ENCODE measurements at places on chromosomes 4 and X.
A peak's percentile ranks its signal among the peaks of the same experiment; 100 is the strongest.

DNA sequence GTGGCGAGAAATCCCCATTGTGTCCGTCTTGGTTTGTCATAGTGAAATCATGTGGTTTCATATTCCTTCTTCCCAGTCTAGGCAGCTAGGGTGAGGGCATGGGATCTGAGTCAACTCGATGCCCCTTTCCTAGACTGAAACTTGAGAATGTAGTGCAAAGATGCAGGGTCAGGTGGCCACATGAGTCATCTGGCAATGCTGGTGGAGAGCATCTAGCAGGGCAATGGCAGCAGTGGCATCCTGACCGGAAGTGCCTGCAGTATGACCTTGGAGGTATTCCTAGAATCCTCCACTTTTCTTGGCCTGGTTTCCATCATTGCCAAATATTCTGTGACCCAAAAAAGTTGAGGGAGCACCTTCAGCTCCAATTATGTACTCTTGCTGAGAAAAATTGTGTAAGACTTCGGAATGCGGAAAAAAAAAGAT is 39.1 kb upstream of the TMEM184C start:
- DNase-seq, result peak; percentile 44

DNA sequence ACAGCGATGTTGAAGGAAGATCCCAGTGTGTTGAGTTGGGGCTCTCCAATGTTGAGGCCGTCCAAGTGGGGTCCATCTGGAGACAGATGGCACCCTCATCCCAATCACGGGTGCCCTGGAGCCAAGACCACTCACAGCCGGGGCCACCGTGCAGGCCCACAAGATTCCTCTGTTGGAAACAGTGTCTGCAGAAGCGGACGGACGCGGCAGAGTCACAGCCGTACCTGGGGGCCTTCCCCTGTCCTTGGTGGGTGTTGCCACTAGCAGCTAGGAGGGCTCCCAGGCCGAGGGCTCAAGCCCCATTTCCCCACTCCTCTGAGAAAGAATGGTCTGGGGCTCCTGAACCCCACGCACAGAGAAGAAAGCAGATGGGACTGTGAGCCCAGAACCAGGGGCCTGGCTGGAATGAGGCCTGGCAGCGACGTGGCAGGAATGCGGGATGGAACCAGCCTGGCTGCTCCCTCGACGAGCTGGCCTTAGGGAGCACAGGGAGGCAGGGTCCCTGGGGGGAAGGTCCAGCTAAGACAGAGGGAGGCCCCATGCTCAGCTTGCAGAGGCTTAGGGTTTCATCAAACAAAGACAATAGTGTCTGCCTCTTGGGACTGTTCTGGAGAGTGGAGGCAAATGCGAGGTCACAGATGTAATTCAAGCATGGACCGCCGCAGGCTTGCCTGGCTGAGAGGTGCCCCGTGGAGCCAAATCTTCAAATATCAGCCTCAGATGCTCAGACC is 228.9 kb downstream of the AFAP1 start:
- no peak for DNase-seq

GRCh38 chr4:8192748-8193738 is 6.0 kb upstream of the SH3TC1 start:
- DNase-seq, result peak; percentile 42

DNA sequence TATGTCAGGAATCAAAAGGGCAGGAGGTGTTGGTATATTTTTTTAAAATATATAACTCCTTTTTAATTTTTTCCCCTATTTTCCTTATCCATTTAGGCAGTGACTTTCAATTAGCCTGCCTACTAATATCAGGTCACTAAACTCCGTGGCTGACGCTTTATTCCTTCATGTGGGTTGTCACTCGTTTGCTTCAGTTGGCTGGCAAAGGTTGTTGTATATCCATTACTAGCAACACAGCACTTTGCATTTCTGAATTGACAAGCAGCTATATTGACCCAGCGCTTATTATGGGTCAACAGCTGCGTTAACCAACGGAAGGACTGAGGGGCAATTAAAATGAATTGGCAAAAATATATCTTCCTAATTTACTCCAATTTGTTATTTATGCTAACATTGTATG is 87.7 kb downstream of the ARX start:
- DNase-seq, result no peak

DNA sequence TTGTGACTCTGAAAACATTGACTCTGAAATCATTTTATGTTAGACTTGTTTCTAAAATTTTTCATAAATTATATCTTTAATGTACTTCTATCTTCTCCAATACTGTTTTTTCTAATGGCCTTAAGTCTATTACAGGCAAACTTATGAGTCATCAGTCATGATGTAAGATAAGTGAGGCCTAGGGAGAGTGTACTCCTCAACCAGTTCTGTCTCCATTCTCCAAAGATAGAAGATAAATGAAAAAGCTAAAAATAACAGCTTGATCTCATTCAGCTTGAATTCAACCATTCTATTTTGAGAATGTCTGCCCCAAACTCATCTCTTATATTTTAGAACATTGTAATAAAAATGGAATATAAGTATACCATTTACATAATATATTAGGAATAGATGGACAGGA is 34.5 kb downstream of the STBD1 start:
- DNase-seq, result peak; percentile 63

GRCh38 chr4:149910604-149911350 is 95.1 kb upstream of the IQCM start:
- no peak for DNase-seq

GRCh38 chr4:127229855-127230608 is 402.7 kb upstream of the INTU start:
- no peak for DNase-seq

DNA sequence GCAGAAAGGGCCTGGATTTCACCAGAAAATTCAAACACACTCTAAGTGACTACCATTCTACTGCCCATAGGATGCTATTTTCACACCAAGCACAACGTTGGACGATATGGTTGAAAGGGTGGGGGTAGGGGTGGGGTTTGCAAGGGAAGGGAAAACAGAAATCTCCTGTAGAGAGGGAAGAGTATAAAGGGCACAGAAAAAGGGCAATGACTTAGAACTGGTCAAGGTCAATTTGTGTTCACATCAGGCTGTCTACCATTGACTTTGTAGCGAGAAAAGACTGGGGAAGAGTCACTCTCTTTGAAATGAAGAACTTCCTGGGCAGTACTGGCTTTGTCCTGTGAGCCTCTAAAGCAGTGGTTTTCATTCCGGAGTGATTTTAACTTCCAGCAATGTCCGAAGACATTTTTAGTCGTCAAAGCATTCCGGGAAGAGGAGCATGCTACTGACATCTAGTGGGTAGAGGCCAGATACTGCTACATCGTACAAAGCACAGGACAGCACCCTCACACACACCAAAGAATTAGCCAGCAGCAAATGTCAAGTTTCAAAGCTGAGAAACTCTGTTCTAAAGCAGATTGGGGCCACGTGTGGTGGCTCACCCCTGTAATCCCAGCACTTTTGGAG is 48.4 kb upstream of the SLC7A3 start:
- DNase-seq, result peak; percentile 36

- no peak for DNase-seq
These were observed 1044.0 kb downstream of the CCSER1 start for GRCh38 chr4:91171217-91171616.

DNA sequence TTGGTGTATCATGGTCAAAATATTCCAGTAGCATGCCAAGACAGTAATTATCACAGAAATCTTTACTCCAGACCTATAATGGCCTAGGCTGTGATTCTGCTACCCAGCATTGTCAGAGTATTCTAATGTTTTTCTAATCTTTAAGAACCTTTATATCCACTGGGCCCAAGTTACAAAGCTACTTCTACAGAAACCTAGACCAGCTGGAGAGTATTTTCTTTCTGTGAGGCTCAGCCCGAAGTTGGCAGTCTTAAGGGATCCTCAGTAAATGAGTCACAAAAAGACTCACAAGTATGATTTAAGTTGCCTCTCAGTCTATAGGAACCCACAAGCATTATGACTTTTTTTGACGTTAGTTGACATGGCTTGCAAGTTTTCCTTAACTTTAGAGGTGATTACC is 638.5 kb upstream of the FAM241A start:
- no peak for DNase-seq

- DNase-seq, result no peak
These were observed 192.2 kb downstream of the CPEB2 start for GRCh38 chr4:15194520-15194919.

- no peak for DNase-seq
These were observed 18.9 kb upstream of the SMIM10 start for GRCh38 chrX:134971926-134972325.

DNA sequence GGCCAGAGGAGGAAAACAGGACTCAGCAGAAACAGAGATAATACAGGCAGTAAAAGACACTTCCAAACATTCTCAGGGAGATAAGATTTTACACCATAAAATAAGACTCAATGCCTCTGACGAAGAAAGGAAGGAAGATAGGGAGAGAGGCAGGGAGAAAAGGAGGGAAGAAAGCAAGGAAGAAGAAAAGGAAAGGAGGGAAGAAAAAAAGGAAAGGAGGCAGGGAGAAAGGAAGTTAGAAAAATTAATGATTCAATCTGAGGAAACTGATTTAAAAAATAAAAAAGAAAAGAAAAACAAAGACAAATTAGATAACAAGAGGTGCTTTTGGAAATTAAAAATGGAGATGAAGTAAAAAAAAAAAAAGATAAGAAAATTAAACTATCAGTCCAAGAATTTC is 72.1 kb downstream of the PDS5A start:
- DNase-seq, result no peak

DNA sequence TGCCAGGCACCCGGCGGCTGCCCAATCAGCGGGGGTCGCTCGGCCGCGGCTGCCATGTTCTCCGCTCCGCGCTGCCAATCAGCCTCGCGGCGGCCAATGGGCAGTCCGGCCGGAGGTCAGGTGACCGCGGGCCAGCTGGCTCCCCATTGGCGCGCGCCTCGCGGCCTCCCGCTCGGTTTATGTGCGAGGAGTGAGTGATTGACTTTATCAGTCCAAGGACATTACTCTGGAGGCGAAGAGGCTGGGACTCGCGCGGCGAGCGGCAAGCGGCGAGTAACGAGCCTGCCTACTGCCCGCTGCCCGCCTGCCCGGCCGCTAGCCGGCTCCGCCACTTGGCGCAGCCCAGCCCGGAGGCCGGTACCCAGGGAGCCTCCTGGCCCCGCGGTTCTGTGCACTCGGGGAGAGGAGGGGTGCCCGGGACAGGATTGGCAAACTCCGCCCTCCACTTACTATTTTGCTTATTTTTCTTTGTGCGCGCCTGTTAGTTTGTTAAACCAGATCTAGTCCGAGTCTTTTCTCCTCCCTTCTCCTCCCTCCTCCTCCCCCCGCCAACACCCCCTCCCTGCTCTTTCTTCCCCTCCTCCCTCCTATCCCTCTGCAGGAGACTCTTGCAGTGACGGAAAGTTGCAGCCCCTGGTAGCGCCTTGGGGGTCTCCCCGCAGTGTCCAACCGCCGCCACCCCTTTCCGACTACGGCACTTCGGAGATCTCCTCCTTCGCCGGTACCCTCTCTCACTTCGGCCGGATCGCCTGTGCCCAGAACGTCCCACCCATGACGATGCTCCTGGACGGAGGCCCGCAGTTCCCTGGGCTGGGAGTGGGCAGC is at the start of gene ZIC3:
Gene ZIC3 (plus strand): TSS at position 207 of the 825 bp plus-strand sequence. CDS start 565 bp downstream, at position 772.
- peak; percentile 44 for DNase-seq

DNA sequence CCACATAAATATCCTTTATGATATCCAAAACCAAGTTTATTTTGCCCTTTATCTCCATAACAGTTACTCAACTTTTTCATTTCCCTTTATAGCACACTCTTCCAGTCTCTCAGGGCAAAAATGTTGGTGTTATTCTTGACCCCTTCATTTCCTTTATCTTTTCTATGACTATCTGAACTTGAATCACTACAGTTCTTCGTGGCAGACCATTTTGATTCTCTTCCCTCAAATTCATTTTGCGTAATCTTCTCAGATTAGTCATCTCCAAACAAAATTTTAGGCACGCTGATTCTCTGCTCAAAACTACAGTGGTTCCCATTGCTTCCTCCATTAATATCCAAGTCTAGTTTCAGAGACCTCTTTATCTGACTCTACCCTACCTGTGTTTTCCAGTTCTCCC is 26.1 kb downstream of the RUFY3 start:
- no peak for DNase-seq

- DNase-seq, result peak; percentile 51
These were observed 850.4 kb upstream of the FRG1 start for GRCh38 chr4:189090174-189090814.

DNA sequence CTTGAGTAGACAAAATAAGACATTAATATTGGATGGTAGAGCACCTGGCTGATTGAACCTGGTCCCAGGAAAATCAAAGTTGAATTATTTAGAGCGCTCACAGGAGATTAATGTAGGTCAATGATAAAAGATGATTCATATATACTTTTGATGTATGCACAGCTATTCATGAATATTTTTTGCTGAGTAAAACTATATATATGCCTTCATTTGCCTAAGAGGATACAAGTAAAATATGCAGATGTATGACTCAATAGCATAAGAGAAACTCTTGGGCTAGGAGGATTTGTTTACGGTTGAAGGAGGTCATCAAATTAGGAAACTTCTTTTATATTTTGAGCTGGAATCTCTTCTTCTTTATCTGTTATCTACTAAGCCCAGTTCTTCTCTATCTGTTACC is 202.7 kb upstream of the HS3ST1 start:
- DNase-seq, result no peak

- DNase-seq, result no peak
These were observed 307 bp upstream of the ATRX start for GRCh38 chrX:77786365-77786680.

- no peak for DNase-seq
These were observed 29.8 kb upstream of the IRAK1 start for GRCh38 chrX:154049209-154050112.

GRCh38 chrX:124346117-124346876 is at the start of gene SH2D1A:
TSS of gene SH2D1A (plus strand) at chrX:124346563. CDS start at chrX:124346643, 80 bp downstream.
- DNase-seq, result no peak

GRCh38 chr4:17664755-17665154 is 50.3 kb downstream of the MED28 start:
- DNase-seq, result no peak

DNA sequence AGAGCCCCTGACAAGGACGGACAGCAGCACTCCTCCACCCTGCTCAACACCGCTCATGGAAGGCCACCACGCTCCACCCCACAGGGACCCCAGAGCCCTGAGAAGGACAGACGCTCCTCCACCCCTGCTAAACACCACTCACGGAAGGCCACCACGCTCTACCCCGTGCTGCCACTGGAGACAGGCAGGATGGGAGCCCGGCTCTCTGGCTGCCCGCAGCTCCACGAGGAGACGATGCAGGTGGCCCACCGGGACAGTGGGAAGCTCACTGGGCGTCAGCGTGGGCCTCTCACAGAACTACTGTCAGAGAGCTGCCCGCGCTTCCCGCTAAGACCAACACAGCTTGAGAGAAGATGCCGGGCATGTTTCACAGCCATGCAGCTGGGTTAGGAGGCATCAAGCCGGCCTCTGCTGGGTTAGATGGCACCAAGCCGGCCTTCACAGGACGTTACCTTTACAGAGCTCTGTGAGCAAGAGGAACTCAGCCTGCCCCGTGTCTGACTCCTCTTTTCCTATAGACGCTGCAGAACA is 20.8 kb downstream of the GAK start:
- no peak for DNase-seq

- DNase-seq, result no peak
These were observed 12.0 kb downstream of the TREX2 start for GRCh38 chrX:153433781-153434285.

DNA sequence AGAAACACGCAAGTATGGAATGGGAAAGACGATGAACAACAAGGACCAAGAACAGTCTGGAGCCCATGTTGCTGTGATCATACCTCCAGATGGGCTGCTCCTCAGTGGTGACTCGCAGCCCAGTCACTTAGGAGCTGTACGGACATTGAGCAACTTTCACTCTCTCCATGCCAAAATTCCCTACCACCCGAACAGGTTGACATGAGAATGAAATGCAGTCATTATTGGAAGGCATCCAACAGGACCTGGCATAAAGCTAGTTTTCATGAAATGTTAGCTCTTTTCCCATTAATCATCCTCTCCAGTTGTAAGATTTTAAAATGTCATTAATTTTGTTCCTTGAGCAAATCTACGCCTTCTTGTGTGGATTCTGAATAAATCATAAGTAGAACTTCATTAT is 82.7 kb upstream of the GPM6B start:
- DNase-seq, result peak; percentile 55

All from GM03348 (cell line).